ENCODE measurements at places on chromosomes 7 and 10.

DNA sequence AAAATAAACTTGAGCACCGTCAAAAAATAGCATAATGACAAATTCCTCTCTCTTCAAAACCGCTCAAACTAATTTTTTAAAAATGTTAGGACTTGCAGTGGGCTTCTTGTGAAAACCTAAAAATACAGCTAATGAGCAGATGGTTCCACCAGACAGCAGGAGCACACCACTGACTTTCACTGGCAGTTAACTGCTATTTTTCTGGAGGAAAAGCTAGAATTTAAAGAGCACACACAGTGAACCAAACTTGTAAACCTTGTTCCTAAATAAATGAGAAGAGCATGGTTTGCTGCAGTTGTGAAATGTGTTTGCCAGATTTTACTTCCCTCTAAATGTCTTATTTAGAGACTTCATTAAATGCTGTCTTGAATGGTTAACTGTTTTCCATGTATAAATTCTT, 143.9 kb downstream of the RAPGEF5 start:
- no peaks in the 10 kb centered on the region for H3K4me1 ChIP-seq
- no peaks in the 10 kb centered on the region for H3K36me3 ChIP-seq
- no peak overlapping the region for H3K27ac ChIP-seq
- no peak overlapping the region for H3K4me3 ChIP-seq
- H3K27me3 ChIP-seq, result no peaks in the 10 kb centered on the region

DNA sequence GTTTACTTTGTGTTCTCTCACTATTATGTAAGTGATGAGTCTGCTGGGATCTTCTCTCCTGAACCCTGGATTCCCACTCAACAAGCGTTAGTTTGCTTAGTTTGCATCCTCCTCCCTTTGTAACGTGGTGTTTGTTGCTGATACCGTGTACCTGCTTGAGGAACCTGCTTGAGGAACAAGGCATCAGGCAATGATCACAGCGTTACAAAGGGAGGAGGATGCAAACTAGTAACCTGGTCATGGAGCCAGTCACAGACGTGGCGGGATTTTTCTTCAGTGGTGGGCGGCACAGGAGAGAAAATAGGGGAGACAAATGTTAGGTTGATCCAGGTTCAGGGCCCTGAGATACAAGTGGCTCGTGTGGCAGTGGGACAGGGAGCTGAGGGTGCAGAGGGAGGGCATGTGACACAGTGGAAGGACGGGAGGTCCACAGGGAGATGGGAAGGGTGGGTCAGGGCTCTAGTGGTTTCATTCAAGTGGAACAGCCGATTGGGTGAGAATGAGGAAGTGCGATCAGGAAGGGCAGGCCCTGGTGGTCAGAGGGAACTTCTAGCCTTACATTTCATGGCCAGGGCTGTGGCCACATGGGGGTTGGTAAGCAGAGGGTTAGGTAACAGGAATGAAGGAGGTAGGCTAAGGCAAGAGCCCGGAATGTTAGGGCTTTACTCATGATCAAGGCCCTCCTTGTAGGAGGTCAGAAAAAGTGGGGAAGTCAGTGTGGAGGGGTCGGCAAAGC, 38.0 kb downstream of the SNX10 start:
- no peaks in the 10 kb centered on the region for H3K36me3 ChIP-seq
- H3K27ac ChIP-seq, result no peak overlapping the region
- no peaks in the 10 kb centered on the region for H3K27me3 ChIP-seq
- peak; percentile 33 for DNase-seq
- H3K4me1 ChIP-seq, result no peaks in the 10 kb centered on the region

- no peaks in the 10 kb centered on the region for H3K4me1 ChIP-seq
- no peak for DNase-seq
- H3K4me3 ChIP-seq, result no peak overlapping the region
- no peaks in the 10 kb centered on the region for H3K27me3 ChIP-seq
- H3K27ac ChIP-seq, result no peak overlapping the region
Measured at GRCh38 chr10:118980135-118980865, 49.2 kb upstream of the NANOS1 start.

DNA sequence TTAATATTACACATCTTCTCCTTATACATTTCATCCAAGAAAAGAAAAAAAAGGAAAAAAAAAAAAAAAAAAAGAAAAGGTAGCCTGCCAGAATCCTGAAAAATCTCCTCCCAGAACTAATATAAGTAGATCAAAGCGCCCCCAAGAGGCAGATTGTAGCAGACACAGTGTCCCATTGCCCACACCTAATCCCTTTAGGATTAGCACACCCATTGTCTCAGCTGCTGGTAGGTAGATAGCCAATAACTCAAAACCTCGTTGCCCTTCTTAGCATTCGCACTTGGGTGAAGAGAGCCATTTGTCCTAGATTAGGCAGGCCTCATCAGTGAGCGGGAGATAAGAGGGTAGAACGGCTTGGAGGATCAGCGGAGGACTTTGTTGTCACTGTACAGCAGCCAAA, 100.2 kb upstream of the SORCS1 start:
- no peak overlapping the region for H3K27ac ChIP-seq
- no peaks in the 10 kb centered on the region for H3K4me1 ChIP-seq
- no peak overlapping the region for H3K4me3 ChIP-seq
- H3K27me3 ChIP-seq, result no peaks in the 10 kb centered on the region
- no peak for DNase-seq

DNA sequence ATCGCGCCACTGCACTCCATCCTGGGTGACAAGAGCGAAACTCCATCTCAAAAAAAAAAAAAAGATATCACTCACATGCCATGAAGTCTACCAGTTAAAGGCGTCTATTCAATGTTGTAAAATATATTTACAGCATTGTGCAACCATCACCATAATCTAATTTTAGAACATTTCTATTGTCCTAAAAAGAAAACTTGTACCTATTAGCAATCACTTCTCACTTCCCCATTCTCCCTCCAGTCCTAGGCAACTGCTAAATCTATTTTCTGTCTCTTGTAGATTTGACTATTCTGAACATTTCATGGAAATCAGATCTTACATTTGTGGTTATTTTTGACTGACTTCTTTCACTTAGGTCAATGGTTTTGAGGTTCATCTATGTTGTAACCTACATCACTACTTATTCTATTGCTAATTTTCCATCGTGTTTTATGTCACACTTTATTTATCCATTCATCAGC, 25.2 kb upstream of the OTUD1 start:
- no peak overlapping the region for H3K27ac ChIP-seq
- DNase-seq, result no peak
- no peak overlapping the region for H3K4me3 ChIP-seq
- H3K27me3 ChIP-seq, result no peaks in the 10 kb centered on the region
- H3K36me3 ChIP-seq, result no peaks in the 10 kb centered on the region
- H3K4me1 ChIP-seq, result no peaks in the 10 kb centered on the region
